ENCODE measurements at places on chromosomes 7 and 10.

DNA sequence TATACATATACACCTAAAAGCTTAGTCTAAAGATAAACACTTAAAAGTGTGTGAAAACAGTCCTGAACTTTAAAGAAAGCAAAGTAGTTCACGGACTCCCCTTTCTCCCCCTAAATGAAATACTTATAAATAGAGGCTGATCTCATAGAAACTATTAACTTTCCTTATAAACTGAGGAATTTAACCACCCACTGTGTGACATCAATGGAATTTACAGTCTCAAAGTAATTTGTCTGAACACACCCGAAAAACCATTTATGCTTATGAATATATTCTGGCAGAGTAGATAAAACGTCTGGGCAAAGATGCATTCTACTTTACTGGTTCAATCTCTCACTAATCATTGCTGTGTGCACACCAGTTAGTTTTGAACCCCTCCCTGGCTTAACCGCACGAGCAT, 181.8 kb upstream of the DGKB start:
- DNase-seq: peak; percentile 36

DNA sequence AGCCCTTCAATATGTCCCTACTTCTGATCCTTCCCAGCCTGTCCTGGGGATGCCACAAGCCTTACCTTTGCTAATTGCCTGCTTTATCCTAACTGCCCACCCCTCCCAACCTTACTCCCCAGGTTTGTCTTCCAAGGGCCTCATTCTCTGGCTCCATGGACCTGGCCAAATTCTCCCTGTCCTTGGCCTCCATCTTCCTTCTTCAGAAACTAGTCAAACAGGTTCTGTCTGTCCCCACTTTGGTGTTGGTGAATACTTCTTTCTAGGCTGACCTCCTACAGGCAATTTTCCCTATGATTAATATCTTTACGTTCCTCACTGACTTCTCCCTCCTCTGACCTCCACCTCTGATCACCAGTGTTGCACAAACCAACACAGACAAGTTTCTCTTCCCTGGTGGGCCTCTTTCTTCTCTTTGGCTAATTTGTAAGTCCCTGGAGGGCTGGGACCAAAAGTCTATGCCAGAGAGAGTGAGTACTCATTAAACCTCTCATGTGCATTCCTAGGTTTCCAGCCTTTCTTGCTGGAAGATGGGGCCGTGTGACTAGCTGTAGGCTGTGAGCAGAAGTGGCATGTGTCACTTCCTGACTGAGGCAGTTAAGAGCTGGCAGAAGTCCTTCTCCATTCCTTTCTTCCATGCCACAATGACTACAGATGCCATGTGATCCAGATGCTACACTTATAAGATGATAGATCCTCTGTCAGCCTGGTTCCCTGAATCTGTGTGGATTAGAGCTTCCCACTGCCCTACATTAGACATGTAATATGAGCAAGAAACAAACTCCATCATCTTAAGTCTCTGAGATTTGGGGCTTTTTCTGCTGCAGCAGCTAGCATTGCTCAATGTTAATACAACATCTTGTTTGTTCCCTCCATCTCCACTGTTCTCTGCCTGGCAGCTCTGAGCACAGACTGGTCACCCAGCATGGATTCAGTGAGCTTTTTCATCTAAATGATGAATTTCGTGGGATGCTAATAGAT, 382.7 kb downstream of the RPS24 start:
- no peak for DNase-seq

GRCh38 chr10:131972474-131973071, 9.2 kb downstream of the BNIP3 start:
- peak; percentile 70 for DNase-seq

DNA sequence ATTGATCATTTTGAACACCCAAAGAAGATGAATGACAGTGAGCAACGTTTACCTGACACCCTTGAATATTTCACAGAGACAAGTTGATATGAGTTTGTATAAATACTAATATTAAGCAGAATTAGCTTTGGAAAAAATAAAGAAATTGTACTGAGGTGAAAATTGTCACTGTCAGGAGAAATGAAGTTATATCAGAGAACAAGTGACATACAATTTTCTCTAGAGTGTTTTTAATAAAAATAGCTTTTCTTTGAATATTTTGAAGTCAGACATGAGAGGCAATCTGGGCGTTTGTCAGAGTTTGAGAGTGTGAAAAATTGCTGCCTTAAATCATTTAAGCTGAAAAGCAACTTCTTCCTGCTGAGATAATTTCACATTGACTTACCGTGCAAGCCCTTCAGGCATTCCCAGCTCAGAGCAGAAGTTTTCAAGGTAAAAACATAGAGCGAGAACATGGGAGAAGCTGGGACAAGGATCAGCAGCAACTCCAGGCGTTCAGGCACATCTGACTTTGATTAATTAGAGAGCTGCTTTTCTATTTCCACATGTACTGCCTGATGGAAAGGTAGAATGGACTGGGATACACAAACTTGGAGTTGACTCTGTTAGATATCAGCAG, 535.9 kb downstream of the TFEC start:
- no peak for DNase-seq

DNA sequence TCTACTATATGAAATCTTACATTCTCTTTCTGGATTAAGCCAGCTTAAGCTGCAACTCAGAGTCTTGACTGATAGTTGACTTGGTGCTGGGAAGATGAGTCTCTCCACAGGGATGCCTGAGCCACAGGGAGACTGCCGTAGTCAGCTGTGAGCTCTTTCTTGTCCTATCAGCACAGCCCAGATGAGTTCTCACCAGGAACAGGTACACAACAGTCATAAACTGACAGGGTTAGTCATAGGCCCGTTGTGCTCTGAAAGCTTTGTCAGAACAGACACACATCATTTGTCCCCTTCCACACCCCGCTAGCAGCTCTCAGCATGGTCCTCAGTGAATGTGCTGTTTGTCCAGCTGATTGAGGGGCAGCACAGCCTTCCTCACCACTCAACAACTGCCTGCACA, 221.6 kb downstream of the RPS24 start:
- no peak for DNase-seq

GRCh38 chr7:111758332-111758731, 196.0 kb upstream of the IMMP2L start:
- DNase-seq: no peak

GRCh38 chr10:103442031-103442461, 10.1 kb downstream of the CALHM2 start:
- peak; percentile 54 for DNase-seq

GRCh38 chr7:126501617-126502016, 751.1 kb downstream of the GRM8 start:
- no peak for DNase-seq

GRCh38 chr7:157003445-157003755, 7.1 kb downstream of the MNX1 start:
- DNase-seq: no peak

- no peak for DNase-seq
Measured at GRCh38 chr10:2963889-2964631, 103.3 kb upstream of the PFKP start.

GRCh38 chr10:51158832-51159231, 84.5 kb downstream of the PRKG1 start:
- no peak for DNase-seq

GRCh38 chr7:65731562-65732035, 141.3 kb upstream of the VKORC1L1 start:
- DNase-seq: no peak

DNA sequence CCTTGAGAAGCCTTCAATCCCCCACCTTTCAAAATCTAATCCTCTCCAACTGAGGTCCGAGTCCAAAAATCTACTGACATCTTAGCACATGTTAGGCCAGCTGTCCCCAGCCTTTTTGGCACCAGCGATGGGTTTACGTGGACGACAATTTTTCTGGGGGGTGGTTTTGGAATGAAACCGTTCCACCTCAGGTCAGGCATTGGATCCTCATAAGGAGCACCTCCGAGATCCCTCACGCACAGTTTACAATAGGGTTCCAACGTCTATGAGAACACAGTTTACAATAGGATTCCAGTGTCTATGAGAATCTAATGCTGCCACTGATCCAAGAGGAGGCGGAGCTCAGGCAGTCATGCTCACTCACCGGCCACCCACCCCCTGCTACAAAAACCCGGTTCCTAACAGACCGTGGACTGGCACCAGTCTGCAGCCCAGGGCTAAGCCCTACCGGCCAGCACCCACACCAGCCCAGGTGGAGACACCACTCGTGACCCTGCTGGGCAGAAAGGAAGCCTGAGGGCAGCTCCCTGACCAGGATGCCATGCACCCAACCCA, 107.6 kb downstream of the DIP2C start:
- DNase-seq: no peak

DNA sequence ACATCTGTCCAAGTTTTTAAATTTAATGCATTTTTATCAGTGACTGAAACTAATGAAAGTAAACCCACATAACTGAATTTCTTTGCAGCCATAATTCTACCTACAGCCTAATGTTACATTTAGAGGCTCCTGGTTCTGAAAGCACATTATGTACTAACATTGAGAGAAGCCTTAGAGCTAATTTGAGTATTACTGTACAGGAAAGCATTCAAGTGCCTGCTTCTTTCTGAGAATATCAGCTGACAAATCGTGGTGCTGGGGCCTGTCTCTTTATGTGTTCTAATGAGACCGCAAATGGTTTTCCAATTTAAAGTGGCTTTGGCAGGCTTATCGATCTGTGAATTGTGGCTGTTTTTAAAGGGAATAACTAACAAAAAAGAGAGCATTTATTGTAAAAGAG, 32.3 kb upstream of the DGKB start:
- no peak for DNase-seq

DNA sequence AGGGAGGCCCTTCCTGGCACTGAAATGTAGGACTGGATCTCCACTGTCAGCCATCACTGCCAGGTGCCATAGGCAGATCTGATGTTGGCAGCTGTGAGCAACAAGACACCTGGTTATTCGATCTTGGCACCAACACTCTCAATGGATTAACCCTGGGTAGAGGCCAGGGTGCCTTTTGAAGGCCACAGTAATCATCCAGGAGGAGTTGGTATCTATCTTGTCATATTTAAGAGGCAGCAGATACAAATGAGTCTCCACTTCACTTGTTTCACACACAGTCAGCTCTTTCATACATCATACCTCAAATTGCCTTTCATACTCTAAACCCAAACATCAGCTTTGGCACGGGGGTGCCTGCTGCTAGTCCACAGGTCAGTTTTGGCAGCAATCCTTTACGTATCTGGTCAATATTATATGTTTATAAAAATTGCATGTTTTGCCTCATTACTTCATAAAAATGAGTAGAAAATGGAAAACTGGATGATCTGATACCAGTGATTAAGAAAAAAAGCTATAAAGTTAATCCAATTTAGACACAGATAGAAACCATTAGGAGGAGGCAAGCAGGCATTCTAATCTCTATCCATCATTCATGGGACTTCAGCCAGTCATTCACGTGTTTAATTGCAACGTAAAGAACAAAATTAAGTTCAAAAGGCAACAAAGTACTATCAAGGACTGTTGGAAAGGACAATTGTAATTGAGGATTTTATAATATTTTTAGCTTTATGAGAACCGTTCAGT, 12.7 kb upstream of the CACUL1 start:
- no peak for DNase-seq

DNA sequence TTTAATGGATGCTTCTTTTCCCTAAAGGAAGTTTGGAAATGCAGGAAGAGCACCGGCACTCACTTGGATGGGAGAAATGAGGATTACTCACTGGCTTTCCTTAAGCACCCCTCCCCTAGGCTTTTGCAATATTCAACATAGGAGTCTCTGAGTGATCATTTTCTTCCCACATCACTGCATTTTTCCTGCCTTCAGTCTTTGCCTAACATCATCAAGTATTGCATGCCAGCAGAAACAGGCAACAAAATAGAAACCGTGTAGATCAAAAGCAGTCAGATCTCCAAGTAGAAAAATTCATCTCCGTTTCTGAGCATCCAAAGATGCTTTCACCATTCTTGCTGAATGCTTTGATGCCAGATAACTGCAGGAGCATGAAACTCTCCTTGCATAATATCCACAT, 119.9 kb downstream of the ADCYAP1R1 start:
- peak; percentile 33 for DNase-seq

GRCh38 chr10:86693721-86694369, 25.5 kb downstream of the LDB3 start:
- DNase-seq: peak; percentile 80

DNA sequence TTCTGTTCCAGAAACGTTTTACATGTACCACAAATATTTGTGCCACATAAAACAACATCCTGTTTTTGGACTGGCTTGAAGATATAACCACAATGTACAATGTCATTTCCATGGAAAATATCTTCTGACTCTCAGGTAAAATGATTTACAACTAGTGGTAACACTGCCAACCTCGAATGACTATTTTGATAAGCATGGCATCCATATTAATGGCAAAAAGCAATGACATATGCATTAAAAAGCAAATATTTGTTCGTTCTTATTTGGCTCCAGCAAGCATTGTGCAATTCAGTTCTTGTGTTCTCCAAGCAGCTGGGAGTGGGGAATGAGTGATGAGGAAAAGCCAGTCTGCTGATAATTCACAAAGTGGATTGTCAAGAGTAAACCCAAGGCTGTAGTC, 289.0 kb downstream of the PLXDC2 start:
- DNase-seq: no peak

GRCh38 chr7:73774923-73775322, 4.9 kb upstream of the CLDN3 start:
- no peak for DNase-seq

- DNase-seq: peak; percentile 94
Measured at GRCh38 chr10:11012421-11013295, 5.0 kb upstream of the CELF2 start.

GRCh38 chr10:24202181-24202570, 6.8 kb upstream of the KIAA1217 start:
- no peak for DNase-seq
